ENCODE measurements at places on chromosomes 5 and 9. TPM values are rescaled to one million over a fixed set of nuclear protein-coding genes. Genes with fewer than 3 reads are reported as not detected.

DNA sequence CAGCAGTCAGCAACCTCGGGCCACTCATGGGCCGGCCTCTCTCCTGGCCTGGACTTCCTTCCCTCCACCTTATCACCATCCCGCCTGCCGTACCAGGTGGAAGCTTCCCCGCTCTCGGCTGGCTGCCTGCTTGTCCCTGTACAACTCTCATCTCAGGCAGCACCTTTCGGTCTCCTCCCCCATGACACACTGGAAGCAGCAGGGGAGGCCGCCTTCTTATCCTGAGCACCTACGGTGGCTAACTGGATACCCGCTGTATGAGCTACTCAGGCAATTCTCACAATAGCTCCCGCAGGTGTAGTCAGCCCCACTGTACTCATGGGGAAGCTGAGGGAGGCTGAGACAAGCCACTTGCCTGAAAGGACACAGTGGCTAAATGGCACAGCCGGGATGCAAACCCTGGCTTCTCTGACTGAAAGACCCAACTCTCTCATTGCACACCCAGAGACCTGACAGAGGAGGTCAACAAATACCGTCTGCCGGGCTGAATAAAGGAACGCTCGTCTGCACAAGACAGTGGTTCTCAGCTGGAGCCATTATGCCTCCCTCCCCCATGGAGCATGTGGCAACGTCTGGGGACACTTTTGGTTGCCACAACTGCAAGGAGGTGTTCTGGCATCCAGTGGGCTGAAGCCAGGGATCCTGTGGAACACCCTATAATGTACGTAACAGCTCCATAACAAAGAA is 9.6 kb downstream of the STK10 start:
- no peak for DNase-seq

DNA sequence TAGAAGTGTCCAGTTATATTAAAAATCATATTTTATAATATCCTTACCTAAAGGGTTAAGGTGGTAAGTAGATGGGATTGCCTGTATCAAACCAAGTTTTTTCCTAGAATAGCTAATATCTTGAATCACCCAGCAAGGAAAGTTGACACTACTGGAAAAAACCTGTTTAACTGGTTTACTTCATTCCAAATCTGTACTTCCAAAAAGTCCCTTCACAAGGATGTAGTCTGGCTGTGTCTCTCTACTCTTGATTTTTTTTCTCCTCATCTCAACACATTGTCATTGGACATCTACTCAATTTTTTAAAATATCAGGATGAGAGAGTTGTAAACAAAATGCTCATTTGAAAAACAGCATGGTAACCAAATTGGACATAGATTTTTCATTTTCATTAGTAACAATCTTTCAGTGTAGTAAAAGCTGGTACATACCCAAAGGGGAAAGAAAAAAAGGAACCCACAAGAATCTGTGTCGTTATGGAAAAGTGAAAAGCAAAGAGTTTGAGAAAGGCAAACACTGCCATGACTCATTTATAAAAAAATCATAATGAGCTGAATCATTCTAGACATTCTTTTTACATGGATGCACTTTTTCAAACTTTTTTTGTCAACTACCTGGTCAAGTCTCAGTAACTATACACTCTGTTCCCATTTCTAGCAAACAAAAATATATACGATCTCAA is 173.5 kb downstream of the GLIS3 start:
- DNase-seq, result peak; percentile 91

DNA sequence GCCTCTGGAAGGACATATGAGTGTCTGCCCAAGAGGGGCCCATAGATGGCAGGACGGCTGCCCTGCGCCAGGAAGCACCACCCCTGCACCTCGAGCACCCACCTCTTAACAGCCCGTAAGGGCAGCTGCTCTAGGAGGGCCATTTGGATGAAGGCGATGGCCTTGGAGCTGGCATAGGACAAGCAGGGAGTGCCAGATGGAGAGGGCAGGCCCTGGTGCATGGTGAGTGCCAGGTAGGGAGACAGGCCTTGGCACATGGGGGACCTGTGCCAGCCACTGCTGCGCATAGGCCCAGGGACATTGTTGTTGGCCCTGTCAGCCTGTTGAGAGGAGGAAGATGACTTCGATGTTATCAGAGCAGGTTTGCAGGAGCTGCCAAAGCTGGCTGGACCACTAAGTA is 134.2 kb downstream of the SLC25A46 start:
- DNase-seq, result no peak

DNA sequence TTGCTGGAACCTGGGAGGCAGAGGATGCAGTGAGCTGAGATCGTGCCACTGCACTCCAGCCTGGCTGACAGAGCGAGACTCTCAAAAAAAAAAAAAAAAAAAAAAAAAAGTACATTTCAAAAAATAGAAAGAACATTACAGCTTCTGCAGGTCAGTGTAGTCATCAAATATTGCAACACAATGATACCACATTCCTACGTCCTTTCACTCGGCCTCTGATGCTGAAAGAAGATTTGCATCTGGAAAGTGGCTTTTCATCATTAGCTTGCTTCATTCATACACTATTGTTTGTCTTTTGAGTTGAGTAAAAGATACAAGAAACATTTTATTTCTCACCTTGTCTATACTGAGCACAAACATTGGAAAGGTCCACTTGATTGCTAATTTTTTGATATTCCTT is 59.6 kb upstream of the CPLANE1 start:
- peak; percentile 33 for DNase-seq

GRCh38 chr9:133111808-133112662 is 9.0 kb downstream of the RALGDS start:
- no peak for DNase-seq

- DNase-seq, result no peak
Observed at GRCh38 chr5:77832166-77832770, 56.1 kb upstream of the TBCA start.

DNA sequence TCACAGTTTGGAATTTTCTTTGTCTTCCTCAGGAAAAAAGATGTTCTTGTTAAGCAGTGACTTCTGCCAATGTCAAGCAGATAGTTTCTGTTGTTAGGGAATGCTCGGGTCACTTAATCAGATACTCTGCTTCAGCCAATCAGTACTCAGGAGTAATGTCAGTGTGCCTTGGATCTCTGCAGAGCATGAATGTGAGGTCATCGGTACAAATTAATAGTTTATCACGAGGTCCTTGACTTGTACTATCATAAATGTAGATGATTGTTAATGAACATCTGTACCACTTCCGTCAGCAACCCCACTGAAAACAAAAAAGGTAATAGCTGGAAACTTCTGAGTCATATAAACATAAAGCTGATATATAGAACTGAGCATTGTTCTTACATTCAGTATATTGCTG is 73.6 kb downstream of the FBXL7 start:
- DNase-seq, result peak; percentile 21

- DNase-seq, result no peak
Observed at GRCh38 chr9:15612962-15613361, 60.1 kb downstream of the CCDC171 start.

DNA sequence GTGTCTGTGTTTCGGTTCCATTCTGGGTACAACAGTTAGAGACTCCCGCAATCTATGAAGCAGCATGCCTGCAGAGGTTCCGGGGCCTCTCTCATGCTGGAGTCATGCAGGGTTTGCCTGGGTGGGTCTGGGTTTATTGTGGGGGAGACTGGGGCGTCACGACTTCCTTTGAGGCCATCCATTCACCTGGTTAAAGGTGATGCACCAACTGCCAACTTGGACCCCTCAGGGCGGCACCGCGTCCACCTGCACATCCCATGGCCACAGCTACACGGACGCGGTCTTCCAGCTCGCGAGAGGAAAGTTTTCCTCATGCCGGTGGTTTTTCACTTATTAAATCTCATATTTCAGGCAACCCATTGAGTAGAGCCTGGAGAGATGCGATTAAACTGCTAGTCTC is 30.9 kb upstream of the IRX4 start:
- no peak for DNase-seq

GRCh38 chr5:112694853-112695709 is 42.6 kb upstream of the APC start:
- DNase-seq, result peak; percentile 59

DNA sequence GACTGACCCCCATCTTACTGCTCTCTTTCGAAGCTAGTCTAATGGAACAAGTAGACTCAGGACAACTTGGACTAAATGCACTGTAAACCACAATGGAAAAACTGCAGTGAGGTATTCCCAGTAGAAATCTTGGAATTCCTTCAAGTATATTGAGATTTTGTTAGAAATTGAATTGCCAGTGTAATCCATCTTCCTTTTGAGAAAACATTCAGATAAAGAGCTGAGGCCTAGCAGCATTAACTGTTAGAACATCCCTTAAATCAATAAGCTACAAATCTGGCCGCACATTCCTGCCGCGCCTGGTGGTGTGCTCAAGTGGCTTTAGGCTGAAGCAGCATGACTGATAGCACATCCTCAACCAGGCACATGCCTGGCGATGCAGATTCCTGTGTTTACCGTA is 29.3 kb downstream of the PPIC start:
- no peak for DNase-seq

DNA sequence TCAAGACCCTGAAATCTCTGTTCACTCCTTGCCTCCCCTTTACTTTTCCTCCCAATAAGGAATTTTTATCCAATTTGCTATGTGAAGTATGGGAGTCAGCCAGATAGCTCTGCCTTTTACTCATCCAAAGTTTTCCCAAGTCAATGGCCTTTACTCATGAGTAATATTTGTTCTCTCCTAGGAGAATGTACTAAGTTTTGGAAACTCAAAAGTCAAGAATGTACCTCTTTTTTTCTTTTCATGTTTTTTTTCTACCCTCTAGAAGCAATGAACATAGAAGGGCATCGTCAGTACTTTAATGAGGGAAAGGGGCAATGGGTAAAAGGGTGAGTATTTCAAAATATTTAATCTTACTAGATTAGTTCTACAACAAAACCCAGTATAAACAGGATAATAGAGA is 140.2 kb upstream of the SGCD start:
- DNase-seq, result peak; percentile 46

- DNase-seq, result no peak
Observed at GRCh38 chr9:38287420-38287985, 105.0 kb upstream of the ALDH1B1 start.

GRCh38 chr9:100567856-100568255 is 10.0 kb upstream of the CAVIN4 start:
- DNase-seq, result no peak

DNA sequence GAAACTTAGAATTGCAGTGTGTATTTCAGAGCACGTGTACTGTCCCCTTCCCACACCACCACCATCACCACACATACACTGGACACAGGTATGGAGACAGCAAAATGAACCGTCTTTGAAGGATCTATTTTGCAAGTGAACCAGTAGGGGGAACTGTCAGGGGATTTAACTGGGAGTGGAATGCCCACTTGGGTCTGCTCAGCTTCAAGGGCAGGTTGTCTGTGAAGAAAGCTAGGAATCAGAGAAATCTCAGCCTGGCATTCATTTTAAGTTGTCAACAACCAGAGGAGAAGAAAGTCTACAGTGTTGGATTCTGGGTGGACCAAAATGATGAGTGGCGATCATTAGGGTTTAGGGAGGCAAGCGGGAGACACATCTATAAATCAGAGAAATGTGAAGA is 147.0 kb downstream of the DCP2 start:
- DNase-seq, result no peak

DNA sequence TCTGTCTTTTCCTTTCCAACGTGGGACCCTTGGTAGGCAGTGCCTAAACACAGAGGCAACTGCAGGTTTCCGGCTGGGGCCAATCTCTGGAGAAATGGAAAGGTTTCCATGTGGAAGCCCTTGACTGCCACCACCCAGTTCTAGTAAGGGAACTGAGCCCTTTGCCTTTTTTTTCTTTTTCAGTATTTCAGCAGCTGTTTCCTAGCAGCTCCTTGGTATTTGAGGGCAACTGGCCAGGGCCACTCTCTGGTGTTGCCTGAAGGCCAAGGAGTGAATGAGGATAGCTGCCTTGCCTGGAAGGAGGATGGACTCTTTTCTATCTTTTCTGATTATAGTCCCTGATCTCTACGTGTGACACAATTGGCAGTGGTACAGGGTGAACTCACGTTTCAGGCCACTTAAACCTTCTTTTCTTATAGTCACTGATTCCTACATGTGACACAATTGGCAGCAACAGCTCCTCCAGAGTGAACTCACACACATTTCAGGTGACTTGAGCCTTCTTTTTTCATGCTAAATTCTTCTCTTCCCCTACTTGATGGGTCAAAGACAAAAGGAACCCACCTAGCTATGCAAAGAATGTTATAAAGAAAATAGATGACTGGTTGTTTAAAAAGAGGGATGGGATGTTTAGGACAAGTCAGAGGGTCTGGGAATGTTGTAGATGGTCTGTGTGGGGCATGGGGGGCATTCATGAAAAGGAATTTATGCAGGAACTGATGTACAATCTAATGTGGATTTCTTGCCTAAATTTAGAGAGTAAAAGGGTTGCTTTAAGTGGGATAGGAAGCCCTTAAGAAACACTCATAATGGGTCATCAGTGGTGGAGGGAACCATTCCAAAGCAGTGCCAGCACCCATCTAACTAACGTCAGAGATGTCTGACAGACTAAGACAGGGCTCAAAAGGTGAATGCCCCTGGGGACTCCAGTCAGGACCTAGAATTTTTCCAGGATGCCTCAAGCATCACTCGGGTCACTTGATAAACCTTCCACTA is 190.1 kb downstream of the TMEM232 start:
- peak; percentile 29 for DNase-seq

GRCh38 chr9:73133921-73134407 is 17.7 kb upstream of the ANXA1 start:
- no peak for DNase-seq

- peak; percentile 47 for DNase-seq
Observed at GRCh38 chr5:40221796-40222195, 457.9 kb upstream of the PTGER4 start.

The FAM170A gene
- not detected for polyA plus RNA-seq

The IL9 gene
- not detected for polyA plus RNA-seq

The CDH10 gene
- not detected for polyA plus RNA-seq

The EIF4E1B gene
- polyA plus RNA-seq, result not detected

The TOR4A gene
- 11.3 TPM for polyA plus RNA-seq

The GHR gene
- polyA plus RNA-seq, result 2.4 TPM

The CCDC183 gene
- 0.35 TPM for polyA plus RNA-seq

The GPR107 gene
- polyA plus RNA-seq, result 43.5 TPM

The ACSL6 gene
- 0.02 TPM for polyA plus RNA-seq
